Endothelial cell (in vitro differentiated cells): ENCODE measurements at places on chromosomes 6 and 20.

- H3K27ac ChIP-seq, result no peak overlapping the region
- no peak for DNase-seq
- no peaks in the 10 kb centered on the region for H3K27me3 ChIP-seq
- no peaks in the 10 kb centered on the region for H3K36me3 ChIP-seq
- no peak overlapping the region for H3K4me3 ChIP-seq
- no peaks in the 10 kb centered on the region for H3K4me1 ChIP-seq
Measured at GRCh38 chr20:7770046-7770445, 170.2 kb downstream of the HAO1 start.

- peaks cover 22% of the 10 kb centered on the region for H3K27me3 ChIP-seq
- H3K4me3 ChIP-seq, result no peak overlapping the region
- no peaks in the 10 kb centered on the region for H3K36me3 ChIP-seq
- peaks cover 5% of the 10 kb centered on the region for H3K4me1 ChIP-seq
Measured at GRCh38 chr20:25083141-25083772, 1.3 kb upstream of the VSX1 start.

DNA sequence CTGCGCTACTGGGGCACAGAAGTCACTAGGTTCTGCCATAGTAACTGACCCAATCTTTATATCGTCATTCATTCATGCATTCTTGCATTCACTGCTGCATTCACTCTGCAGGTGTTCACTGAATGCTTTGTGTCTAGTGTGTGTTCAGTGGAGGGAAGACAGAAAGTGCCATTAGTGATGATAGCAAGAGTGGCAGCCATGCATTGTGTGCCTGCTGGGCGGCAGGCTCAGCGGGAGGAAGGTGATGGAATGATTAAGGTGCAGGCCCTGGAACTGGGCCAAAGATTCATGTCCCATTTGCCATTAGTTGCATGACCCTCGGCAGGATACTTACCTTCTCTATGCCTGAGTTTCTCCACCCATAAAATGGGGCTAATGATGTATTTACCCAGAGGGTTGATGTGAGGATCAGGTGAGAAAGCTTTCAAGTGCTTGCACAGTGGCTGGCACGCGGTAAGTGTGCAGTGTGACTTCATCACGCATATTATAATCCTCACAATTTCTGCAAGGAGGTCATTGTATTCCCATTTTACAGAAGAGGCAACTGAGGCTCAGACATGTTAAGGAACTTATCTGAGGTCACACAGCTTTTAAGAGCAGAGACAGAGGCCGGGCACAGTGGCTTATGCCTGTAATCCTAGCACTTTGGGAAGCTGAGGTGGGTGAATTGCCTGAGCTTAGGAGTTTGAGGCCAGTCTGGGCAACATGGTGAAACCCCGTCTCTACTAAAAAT, 40.1 kb downstream of the ITPR3 start:
- H3K27me3 ChIP-seq, result peaks cover 33% of the 10 kb centered on the region
- no peak overlapping the region for H3K27ac ChIP-seq
- DNase-seq, result no peak

DNA sequence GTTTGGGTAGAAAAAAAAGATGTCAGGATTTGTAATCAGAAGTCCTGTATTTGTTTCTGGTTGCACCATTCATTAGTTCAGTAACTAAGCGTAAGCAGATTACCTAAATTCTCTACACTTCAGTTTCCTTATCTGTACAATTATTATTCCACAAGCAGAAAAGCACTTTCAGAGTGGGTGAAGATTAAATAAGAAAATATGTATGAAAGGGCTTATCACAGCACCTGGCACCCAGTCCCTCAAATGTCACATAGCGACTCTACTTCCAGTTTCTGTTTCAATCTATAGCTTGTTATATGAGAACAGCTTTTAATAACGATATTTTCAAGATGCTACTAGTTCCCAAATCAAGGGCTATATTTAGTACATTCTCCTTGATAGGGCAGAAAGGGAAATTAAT, 31.4 kb downstream of the RGS17 start:
- H3K4me1 ChIP-seq, result peaks cover 3% of the 10 kb centered on the region
- H3K36me3 ChIP-seq, result no peaks in the 10 kb centered on the region
- no peak overlapping the region for H3K27ac ChIP-seq

DNA sequence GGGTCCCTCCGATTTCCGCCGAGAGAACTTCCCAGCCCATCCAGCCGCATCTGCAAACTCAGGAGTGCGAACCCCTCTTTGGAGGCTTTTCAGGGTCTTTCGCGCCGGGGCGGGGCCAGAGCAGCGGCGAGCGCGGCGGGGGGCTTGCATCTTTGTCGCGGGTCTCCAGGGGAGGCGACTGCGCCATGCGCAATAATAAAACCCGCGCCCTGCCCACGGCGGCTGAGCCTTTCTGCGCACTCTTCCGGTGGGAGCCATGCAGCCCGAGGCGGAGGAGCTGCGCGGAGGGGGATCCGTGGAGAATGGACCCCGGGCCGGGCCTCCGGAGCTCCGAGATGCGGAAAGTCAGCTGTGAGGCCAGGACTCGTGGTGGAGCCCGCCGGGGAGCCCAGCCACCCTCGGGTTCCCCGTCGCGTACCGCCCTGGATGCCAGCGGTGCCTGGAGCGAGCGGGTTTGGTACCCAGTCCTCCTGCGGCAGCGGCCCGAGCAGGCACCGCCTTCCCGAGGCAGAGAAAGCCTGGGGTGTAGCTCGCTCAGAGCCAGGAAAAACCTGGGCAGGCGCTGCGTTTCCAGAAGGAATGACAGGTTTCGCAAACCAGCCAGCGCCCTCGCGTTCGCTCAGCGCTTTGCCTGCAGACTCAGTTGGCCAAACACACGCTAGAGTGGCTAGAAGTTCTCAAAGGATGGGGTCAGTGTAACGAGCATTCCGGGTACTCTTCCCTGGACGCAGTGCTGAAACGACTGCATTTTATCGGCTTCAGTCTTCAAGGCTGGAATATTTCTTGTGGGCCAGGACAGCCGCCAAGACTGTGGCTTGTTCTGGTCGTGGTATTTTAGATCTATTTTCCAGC, 1.2 kb downstream of the AKAP12 start:
- peaks cover 3% of the 10 kb centered on the region for H3K36me3 ChIP-seq

DNA sequence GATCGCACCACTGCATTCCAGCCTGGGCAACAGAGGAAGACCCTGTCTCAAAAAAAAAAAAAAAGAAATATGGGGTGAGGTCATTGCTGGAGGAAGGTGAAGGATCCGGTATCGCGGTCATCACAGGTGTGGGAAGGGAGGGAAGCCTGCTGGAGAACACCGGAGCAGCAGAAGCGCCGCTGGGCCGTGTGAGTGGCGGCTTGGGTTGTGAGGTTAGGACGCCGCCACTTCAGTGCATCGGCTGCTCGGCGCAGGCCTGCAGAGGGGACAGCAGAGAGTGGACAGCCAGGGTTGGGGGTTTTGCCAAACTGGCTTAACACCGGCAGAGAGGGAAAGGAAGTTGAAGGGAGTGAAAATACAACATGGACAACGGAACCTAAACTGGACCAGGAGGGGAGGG, 5.4 kb downstream of the TLDC2 start:
- H3K27me3 ChIP-seq, result peaks cover 4% of the 10 kb centered on the region
- DNase-seq, result no peak
- H3K36me3 ChIP-seq, result peaks cover 3% of the 10 kb centered on the region
- no peak overlapping the region for H3K4me3 ChIP-seq

GRCh38 chr6:56282391-56282790, 35.0 kb upstream of the COL21A1 start:
- H3K4me3 ChIP-seq, result no peak overlapping the region
- H3K27me3 ChIP-seq, result no peaks in the 10 kb centered on the region
- H3K27ac ChIP-seq, result no peak overlapping the region
- DNase-seq, result no peak

DNA sequence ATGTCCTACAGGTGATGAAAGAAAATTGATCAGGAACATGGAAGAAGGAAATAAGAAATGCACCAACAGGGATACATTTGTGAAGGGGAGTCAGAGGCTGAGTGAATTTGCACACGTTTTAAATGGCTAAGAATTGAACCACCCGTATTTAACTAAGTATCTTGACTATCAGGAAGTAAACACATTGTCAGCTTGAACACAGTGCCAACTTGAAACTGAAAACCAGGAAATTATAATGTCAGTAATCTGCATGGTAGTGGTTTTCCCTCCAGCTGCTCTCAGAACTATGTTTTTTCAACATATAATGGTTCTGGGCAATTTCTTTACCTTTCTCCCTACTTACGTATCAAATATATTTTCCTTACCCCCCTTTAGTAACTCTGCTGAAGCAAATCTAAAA, 366.5 kb upstream of the POU3F2 start:
- no peak overlapping the region for H3K27ac ChIP-seq
- H3K4me1 ChIP-seq, result no peaks in the 10 kb centered on the region
- no peak for DNase-seq
- no peak overlapping the region for H3K4me3 ChIP-seq
- no peaks in the 10 kb centered on the region for H3K36me3 ChIP-seq

- H3K36me3 ChIP-seq, result no peaks in the 10 kb centered on the region
- H3K27ac ChIP-seq, result no peak overlapping the region
- peaks cover 9% of the 10 kb centered on the region for H3K4me1 ChIP-seq
- peaks cover 6% of the 10 kb centered on the region for H3K27me3 ChIP-seq
Measured at GRCh38 chr6:167781066-167781767, 45.5 kb upstream of the AFDN start.

DNA sequence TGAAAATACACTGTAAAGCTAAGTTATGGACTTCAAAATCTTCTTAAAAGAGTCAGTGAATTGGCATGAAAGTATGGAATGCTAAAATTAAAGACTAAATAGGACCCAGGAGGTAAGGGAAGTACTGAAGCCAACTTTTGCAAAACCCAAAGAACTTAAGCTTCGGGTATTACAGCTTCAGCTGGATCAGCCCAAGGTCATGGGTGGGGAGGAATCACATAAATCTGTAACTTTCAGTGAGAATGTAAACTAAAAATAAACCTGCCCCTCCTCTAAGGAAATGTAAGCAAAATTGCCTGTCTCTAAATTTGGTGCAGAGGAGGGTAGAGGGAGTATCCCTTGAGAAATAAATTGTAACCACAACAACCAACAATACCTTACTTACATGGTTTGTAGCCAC, 4.4 kb upstream of the MUC21 start:
- H3K4me1 ChIP-seq, result peaks cover 6% of the 10 kb centered on the region
- DNase-seq, result no peak
- no peak overlapping the region for H3K27ac ChIP-seq
- no peak overlapping the region for H3K4me3 ChIP-seq
- no peaks in the 10 kb centered on the region for H3K36me3 ChIP-seq
- no peaks in the 10 kb centered on the region for H3K27me3 ChIP-seq

DNA sequence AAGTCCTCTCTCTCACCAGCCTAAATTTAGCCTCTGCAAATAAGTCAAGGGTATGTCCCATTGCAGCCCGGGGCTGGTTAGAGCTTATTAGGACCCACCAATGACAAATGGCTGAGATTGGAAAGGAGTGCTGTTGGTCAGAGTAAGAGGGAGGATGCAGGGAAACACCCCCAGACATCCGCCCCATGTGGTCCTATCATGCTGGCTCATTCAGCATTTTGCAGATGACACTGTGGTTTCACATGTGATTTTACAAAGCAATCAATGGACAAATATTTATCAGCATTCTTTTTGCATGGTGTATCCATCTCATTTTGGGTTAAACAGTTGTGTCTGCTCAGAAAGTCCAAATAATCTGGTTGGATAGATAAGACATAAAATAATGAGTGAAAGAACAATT, 152.2 kb upstream of the EXOC2 start:
- H3K4me1 ChIP-seq, result peaks cover 24% of the 10 kb centered on the region
- no peak overlapping the region for H3K4me3 ChIP-seq
- H3K27me3 ChIP-seq, result peaks cover 6% of the 10 kb centered on the region
- DNase-seq, result no peak

GRCh38 chr6:33433544-33434191, 13.8 kb downstream of the SYNGAP1 start:
- H3K27me3 ChIP-seq, result peaks cover 8% of the 10 kb centered on the region
- H3K36me3 ChIP-seq, result peaks cover 27% of the 10 kb centered on the region
- peak overlapping the region; percentile 18 for H3K4me3 ChIP-seq
- peak overlapping the region; percentile 55 for H3K27ac ChIP-seq
- DNase-seq, result no peak
- peaks cover 52% of the 10 kb centered on the region for H3K4me1 ChIP-seq
